ENCODE measurements at places on chromosomes 7 and 10.

- DNase-seq: no peak
Observed at GRCh38 chr10:73623056-73623455, 18.2 kb downstream of the MYOZ1 start.

- DNase-seq: no peak
Observed at GRCh38 chr10:102409604-102410428, 8.8 kb downstream of the PSD start.

- DNase-seq: no peak
Observed at GRCh38 chr7:114363292-114363691, 51.3 kb upstream of the FOXP2 start.

DNA sequence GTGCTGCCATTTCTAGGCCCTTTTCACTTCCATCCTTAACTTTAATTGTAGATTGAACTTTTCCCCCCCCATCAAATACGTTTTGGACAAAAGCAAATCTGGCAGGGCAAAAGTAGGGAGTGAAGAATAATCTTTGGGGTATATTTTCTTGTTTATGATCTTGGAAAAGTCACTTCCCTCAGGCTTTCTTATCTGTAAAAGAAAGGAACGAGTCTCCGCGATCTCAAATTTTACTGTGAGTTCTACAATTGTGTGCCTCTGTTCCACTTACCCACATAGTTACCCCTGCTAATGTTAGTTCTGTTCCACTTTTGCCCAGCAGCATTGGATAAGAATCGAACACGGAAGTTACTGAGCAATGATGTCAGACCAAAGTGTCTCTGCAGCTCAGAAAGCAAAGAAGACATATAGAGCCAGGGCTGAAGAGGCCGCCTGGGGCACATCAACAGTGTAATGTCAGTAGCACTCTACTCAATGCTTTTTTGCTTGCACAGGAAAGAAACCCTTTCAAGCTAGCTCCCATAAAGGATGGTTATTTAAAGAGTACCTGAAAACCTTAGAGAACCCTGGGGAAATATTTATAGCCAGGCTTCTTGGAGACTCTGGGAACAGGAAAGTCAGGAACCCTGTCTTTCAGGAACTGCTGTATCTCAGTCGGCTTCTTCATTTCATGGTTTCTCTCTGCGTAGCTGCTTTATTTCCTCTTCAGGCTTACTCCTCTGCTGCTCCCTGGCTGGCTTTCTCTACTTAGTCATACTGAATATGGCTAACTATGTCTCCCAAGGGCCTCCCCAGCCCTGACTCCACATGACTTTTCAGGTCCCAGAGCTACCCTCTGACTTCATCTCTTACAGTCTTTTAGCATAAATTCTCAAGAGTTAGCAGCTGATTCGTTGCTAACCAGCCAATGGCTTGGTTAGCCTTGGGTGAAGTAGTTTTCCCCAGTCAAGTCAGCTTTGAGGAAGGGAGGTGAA, 123.7 kb upstream of the FAM3C start:
- no peak for DNase-seq

DNA sequence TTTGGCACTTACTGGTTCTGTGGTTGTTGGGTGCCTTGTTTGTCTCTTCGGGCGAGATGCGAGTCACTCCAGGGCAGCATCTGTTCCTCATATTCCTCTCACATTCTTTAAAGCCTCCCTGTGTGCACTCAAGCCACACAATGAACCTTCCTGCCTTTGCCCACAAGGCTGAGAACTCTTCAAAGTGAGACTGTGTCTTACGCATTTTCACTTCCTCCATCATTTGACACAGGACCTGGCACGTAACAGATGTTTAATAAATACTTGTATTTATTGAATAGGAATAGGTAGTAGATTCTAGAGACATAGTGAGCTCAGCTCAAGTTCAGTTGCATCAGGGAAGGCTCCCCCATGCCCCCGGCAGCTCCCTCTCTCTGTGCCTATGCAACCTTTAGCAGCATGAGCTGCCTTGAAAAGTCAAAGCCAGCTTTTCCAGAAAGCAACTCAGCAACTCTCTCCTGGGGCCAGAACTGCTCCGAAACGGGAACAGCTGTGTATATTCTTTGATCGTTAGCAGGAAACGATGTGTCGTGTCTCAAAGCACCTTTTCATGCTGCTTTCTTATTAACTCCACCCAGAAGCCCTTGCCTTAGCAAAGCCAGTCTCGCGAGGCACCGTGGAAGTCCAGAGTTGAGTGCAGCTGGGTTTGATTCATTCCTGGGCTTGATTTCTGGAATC, 97.5 kb downstream of the PFKFB3 start:
- DNase-seq: no peak

GRCh38 chr10:79319115-79319771, 28.0 kb upstream of the PPIF start:
- no peak for DNase-seq

DNA sequence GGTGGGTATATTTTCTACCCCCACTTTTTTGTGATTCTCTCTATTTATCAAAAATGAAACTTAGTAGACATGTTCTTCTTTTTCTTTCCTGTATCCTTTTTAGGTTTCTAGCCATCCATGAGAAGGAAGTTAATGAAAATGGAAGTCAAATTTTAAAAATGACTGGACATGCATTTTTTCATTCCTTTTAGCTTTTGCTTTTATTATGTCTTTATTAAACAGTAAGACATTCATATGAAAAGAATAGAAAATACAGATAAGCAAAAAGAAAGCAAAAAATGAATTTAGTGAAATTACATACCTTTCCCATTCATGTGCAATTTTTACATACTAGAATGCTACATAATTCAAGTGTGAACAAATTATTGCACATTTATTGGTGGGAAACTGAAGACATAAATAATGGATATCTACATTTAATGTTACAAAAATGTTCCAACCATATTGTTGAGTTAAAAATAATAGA, 88.7 kb downstream of the CPED1 start:
- no peak for DNase-seq

DNA sequence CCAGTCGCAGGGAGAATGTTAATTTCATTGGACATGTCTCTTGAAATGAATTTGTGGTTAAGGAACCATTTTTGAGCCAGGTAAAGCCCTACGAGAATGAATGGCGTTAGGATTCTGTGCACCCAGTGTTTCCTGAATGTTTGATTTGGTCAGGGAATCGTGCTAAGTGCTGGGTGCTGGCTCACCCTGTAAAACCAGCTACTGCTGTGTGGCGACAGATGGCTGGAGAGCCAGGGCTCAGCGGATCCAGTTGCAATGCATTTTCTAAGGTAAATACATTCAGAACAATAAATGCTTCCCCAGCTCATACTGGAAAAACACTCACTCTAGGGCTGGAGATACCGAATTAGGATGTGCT, 355.5 kb downstream of the GLRX3 start:
- DNase-seq: no peak

DNA sequence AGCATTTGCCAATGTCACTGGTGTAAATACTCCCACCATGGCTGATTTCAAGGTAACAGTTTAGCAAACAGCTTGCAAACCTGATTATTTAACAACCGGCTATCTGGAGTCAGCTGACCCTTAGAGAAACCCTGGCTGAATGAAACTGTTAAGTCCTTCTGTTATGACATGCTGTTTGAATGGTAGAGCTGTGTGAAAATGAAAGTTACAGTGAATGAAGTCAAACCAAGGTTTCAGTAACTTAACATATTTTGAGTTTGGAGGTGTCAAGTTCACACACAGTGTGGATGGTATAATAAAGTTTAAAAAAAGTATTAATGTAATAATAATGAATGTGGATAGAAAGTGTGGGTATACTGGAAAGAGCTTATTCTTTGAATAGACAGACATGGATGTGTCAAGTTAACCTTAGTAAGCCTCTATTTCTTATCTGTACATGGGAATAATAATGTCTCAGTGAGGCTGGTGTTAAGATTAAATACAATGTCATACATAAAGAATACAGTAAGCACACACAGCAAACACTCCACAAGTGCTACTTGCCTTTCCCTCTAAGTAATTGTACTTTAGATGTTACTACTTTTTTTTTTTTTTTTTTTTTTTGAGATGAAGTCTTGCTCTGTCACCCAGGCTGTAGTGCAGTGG, 150.4 kb downstream of the TAX1BP1 start:
- DNase-seq: no peak

- DNase-seq: no peak
Observed at GRCh38 chr7:29177963-29178600, 16.5 kb upstream of the CHN2 start.

- DNase-seq: no peak
Observed at GRCh38 chr10:85532773-85533172, 833.8 kb downstream of the GRID1 start.

- no peak for DNase-seq
Observed at GRCh38 chr10:74097776-74098175, 52.9 kb downstream of the AP3M1 start.

GRCh38 chr7:33700001-33700899, 205.1 kb upstream of the BMPER start:
- DNase-seq: no peak

GRCh38 chr10:92149261-92149660, 141.6 kb downstream of the CPEB3 start:
- DNase-seq: no peak

DNA sequence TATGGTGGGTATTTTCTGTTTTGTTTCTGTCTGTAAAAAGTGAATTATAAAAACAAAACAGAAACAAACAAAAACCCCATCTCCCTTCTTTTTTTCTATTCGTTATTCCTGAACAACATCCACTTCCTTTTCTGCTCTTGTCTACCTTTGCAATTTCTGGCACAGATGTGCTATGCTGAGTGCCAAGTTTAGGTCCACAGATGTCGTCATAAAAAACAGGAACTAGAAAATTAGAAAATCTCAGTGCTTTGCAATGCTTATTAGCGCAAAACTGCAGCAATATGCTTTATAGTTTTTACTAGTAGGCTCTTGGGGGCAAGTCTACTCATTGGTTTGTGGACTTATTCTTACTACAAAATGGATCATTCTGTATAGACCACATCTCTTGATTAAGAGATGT, 94.2 kb upstream of the PRKCQ start:
- DNase-seq: no peak

DNA sequence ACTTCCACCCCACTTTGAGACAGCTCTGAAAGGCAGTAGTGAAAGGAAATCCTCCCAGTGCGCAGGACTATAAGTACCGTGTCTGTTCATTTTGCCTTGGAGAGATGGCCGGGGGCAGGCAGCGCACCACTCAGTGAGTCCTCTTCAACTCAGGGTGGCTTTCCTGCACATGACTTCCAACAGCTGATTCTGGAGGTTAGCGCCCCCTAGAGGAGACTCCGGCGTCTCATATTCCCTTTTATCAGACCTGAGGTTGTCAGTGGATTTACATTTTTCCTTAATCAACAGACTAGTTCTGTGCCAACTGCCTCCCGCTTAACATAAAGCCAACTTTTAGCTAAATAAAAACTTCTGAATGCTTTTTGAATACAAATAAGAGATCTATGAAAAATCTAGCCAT, 101.0 kb downstream of the HERPUD2 start:
- no peak for DNase-seq

GRCh38 chr10:49412571-49412970, 16.7 kb upstream of the DRGX start:
- no peak for DNase-seq

DNA sequence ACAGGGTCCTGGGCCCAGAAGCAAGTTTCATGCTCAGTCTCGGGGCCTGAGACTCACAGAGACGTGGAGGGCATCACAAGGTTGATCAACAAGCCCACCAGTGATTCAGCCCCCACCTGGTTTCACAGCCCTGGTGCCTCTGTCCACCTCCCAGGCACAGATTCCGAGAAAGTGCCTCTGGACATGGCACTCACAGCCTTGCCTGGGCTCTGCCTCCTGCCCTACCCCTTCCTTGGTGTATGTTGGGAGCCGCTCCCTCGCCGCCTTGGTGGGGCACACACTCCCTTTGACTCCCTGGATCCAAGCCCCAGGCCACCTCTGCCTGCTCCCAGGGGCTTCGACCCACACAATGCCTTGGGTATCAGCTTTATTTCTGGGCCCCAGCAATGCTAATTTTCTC, 200.8 kb upstream of the PPP2R2D start:
- DNase-seq: no peak

DNA sequence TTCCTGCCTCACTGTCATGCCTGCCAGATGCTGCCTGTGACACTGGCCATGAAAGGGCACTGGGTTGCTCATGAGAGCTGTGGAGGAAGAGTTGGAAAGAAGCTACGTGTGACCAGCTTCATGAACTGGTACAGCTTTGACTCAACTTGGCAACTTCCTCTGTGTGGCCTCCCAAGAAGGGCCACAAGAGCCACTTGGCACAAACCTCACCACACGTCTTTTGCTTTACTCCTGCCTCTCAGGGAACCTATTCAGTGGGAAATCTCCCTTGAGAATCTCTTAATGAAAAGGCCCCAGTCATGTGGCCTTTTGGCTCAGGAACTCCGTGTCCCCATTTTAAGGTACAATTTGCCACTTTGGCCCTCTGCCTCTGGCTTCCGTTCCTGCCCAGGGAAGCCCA, 54.5 kb downstream of the FRMD4A start:
- DNase-seq: no peak

DNA sequence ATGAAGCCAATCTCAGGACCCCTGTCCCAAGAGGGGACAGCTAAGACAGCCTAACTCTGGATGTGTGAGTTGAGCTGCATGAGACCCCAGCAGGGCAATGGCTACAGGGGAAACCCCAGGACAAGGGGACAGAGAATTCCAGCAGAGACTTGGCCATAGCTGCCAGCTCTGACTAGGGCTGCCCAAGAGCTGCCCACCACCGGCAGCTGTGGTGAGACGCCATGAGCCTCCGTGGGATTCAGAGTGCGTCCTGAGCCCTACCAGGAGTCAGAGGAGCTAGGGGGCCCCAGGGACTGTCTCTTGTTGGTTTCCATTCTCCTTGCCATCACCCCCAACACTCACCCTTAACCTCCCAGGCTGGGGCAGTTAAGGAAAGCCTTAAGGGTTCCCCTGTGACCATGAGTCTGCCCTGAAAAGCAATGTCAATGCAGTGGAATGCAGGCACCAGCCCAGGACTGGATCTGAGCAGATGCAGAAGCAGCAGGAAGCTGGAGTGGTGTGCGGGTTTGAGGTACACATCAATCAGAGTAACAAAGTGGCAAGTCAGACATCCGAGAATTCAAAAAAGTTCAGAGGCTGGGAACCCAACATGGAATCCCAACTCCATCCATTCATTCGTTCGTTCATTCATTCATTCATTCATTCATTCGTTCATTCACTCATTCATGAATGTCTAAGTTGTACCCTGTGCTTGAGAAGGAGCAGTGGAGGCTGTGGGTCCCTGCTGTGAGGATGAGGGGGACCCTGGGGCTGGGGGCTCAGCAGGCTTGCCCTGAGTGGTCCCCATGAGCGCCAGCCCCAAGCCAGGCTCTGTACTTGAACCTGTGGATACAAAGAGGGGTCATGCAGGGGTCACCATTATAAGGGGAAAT, 52.9 kb downstream of the C10orf120 start:
- DNase-seq: no peak

DNA sequence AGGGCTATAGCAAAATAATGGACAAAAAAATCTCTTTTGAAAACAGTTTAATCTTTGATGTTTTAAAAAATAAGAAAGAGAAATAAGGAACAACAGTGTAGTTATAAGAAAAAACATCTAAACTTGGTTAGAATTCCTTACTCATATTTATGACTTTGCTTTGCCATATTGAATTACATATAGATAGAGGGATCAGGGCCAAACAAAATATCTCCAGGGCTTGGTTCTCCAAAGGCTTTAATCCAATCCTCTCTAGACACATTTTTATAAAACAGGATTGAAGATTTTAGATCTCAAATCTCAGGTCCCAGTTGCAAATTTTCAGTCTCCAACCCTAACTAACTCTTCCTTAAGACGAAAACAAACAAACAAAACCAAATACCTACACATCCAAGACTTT, 72.6 kb upstream of the RHOBTB1 start:
- DNase-seq: no peak

GRCh38 chr7:6252748-6253147, 19.7 kb downstream of the CYTH3 start:
- no peak for DNase-seq

Data from cerebellar nuclear complex (tissue), 1 donor.